ENCODE measurements at places on chromosomes 7 and 10.

- DNase-seq: no peak
Measured at GRCh38 chr10:113056441-113057021, 106.5 kb downstream of the TCF7L2 start.

DNA sequence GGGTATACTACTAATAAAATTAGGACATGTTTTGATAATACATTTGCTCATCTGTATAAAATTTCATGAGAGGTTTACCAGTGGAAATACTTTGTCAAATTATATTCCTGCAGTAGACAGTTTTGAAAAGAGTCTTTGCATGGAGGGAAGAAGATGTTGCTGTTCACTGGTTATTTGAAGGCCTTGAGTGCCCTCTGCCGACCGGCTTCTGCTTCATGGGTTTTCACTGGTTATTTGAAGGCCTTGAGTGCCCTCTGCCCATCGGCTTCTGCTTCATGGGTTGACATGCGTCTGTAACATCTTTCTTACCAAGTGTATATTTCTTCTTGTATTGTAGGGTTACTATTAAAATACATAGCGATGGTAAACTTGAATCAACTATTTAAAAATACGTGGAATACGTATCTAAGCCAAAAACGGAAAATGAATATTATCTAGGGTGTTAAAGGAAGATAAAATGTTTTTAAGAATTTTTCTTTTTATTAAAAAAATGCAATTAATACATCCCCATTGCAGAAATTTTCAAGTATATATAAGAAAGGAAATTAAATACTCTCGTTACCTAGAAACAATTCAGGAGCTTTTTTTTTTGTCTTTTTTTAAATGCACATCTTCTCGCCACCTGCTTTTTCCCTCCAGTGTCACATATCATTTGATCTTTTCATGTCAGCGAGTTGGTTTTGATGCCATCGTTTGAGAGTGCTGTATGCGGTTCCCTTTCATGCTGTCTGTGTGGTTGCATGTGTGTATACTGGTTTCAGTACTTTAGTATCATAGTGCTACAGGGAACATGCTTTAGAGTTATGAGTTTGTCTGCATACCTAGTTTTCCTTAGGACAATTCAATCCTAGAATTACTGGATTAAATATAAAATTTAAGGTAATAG, 73.4 kb downstream of the SHH start:
- peak; percentile 16 for DNase-seq

DNA sequence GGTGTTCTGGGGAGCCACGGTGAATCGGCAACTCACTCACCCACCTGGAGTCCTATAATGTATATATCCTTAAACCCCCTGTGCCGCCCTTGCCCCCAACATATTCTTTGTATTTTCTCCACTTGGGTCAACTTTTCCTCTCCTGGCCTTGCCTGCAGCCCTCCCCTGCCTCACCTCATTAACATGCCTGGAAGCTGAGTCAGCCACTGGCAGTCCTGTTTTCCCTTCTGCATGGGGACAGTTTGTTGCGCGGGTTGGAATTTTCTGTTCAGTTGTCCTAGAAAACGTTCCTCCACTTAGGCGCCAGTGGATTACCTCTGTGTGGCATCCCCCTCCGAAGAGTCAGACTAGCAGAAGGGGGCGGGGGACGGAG, 97.4 kb downstream of the C10orf105 start:
- DNase-seq: no peak

- no peak for DNase-seq
Measured at GRCh38 chr10:131431533-131431932, 120.0 kb upstream of the TCERG1L start.

DNA sequence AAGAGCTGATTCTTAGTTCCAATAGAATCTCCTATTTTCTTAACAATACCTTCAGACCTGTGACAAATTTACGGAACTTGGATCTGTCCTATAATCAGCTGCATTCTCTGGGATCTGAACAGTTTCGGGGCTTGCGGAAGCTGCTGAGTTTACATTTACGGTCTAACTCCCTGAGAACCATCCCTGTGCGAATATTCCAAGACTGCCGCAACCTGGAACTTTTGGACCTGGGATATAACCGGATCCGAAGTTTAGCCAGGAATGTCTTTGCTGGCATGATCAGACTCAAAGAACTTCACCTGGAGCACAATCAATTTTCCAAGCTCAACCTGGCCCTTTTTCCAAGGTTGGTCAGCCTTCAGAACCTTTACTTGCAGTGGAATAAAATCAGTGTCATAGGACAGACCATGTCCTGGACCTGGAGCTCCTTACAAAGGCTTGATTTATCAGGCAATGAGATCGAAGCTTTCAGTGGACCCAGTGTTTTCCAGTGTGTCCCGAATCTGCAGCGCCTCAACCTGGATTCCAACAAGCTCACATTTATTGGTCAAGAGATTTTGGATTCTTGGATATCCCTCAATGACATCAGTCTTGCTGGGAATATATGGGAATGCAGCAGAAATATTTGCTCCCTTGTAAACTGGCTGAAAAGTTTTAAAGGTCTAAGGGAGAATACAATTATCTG, 1.6 kb downstream of the LRRTM3 start:
- DNase-seq: no peak

DNA sequence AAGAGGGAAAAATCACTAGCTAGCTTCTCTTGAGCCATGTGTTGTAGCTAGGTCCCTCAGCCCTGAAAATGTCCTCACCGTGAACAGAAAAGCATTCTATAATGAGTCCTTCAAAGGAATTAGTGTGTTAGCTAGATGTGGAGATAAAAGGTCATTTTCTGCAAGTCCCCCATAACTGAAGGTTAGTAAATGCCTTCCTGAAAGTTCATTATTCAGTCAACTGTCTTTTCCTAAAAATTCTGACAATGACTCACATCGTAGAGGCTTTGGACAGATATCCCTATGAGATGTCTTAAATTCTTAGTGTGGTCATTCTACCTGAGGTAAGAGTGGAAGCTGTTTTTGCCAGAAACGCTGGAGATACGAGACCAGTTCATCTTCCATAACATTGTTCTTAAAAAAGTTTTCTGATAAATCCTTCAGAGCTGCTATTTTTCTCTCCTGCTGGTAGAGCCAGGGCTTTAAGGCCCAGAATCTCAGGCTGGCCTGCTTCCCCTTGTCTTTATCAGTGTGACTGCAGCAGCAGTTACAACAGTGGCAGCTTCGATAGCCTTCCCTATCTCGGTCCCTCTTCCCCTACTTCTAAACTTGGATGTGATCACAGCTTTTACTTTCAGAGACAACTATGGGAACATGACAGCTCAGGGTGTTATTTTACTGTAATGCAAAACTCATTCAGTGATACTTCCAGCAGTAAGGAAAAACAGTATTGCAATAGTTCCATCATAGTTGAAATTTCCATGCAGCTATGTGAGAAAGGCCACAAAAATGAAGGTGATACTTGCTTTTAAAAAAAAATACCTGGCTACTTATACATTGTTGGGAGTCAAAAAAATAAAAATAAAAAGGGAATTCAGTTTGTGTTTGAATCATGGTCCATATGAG, 37.3 kb upstream of the PRKAR2B start:
- DNase-seq: no peak

DNA sequence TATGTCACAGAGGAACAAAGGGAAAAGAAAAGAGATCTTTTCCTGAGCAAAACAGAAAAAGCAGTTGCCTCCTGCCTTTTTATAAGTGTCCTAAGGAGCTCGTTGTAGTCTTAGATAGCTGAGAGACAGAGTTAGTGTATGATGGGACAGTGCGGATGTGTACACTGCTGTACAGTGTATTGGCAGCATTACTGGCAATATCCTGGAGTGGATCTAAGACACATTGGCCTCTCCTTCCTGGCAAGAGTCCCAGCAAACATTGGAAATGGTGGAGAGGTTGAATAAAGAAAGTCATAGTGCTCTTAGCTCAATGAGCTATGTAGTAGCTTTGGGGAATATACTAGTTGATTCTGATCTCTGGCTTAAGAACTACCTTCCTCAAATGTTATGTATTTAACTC, 22.7 kb downstream of the GARS1 start:
- DNase-seq: no peak

- DNase-seq: no peak
Measured at GRCh38 chr7:38020121-38020785, 99.8 kb downstream of the EPDR1 start.

DNA sequence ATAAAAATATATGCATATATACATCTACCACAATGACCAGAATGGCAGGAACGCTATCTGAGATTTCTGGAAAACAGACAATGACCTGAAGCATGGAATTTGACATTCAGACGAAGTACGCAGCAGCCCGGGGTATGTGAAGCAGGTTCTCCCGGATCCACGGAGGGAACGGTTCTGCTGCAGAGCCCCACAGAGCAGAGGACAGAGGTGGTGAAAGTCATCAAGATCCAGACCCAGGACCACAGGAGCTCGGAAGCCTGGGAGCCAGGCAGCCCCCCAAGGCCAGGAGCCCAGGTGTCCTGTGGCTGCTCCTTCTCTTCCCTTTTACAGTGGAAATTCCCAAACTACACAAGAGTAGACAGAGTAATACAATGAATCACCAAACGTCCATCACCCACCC, 42.1 kb upstream of the DNAAF5 start:
- DNase-seq: no peak

DNA sequence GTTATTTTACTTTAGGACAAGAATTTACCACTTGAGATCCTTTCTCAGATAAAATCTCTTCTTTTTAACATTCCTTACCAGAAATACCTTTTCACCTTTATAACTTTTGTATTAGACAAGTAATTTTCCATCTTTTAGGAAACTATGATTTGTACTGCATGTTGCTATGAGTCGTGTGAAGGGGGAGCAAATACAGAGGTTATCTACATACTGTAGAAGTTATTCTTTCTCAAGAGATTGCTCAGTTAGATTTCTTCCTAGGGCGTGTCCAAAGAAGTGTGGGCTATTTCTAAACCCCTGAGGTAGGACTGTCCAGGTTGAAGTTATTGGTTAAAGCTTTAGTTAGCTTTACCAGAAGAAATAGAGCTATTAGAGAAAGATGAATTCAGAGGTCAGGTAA, 30.2 kb upstream of the ARHGAP12 start:
- no peak for DNase-seq

- DNase-seq: peak; percentile 66
Measured at GRCh38 chr10:11875494-11876281, 52.5 kb downstream of the PROSER2 start.

DNA sequence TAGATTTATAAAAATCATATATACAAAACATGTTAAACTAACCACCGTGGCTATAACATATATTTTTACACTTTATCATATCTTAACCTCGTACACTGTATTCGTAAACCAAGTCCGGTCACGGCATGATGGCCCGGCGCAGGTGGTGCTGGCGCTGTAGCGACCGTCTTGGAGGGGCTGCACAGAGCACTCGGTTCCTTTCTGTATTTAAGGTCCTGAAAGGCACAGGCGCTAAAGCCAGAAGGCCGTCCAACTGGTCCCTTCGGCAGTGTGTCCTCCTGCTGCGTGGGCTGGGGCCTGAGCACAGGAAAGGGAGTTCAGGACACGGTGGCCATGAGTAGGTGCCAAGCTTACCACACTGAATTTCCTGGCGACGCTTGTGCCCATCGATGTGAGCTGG, 33.8 kb downstream of the AMZ1 start:
- DNase-seq: no peak

- DNase-seq: no peak
Measured at GRCh38 chr7:8481752-8482446, 48.5 kb downstream of the NXPH1 start.

DNA sequence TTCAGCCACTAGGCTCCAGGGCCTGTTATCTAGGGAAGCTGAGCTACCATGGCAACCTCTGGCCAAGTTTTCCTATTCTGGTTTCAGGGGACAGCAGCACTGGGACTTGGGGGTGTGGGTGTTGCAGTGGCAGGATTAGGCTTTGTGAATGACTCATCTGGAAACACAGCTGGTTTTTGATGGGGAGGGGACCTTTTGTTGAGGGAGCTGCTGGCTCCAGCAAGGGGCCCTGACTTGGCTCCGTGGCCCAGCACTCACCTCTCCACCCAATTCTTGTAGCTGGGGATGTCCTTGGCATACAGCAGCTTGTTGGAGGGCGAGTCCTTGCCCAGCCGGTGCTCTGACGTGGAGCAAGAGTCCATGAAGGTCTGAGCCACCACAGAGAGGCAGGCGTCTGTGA, 435.9 kb downstream of the PLXNA4 start:
- DNase-seq: no peak

DNA sequence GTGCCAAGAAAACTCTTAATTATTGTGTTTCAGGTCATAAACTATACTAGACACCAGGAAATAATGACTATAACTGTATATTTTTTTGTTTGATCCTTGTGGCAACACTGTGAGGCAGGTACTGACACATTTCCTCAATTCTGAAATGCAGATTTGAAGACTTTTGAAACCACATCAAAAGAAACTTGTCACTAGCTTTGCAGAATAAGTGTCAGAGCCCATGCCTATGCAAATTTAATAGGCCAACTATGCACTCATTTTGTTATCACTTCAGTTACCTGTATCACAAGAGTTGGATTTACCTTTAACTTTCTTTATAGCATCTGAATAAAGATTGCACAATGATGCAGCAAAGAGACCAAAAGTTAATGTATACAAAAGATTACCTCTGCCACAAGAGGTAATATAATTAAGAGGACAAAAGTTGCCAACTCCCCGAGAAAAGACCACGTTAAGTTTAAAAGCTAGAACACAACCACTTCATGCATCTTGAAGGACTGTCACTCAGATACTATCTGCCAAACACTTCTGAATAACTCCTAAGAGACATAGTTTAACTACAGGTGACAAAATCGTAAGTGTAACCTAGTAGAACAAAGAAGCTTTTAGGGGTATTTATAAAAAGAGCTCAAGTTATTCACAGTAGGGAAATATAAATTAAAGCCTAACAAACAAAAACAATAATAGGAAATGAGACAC, 80.5 kb downstream of the ELAPOR2 start:
- no peak for DNase-seq

Measured in SW 1271 (cell line).